ENCODE measurements at places on chromosomes 12 and 14.

- no peak for DNase-seq
Observed at GRCh38 chr12:71085575-71085974, 72.2 kb downstream of the TSPAN8 start.

DNA sequence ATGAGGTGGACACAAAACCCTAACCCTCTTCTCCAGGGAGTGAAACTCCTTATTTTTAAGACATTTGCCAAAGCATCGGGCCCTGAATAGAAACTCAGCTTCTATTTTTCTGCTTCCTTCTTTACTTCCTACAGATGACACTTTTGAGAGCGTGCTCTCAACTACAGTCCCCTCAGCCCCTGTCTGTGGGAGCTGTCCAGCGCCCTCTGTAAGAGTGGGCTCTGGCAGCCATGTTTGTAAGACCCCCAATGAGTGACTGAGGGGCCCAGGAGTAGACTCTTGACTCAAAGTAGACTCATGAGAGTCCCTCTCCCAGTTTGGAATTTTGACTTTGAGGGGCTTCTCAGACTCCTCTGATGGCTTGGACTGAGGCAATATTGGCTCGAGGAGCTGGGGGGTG, 25.5 kb upstream of the BATF start:
- DNase-seq: no peak

DNA sequence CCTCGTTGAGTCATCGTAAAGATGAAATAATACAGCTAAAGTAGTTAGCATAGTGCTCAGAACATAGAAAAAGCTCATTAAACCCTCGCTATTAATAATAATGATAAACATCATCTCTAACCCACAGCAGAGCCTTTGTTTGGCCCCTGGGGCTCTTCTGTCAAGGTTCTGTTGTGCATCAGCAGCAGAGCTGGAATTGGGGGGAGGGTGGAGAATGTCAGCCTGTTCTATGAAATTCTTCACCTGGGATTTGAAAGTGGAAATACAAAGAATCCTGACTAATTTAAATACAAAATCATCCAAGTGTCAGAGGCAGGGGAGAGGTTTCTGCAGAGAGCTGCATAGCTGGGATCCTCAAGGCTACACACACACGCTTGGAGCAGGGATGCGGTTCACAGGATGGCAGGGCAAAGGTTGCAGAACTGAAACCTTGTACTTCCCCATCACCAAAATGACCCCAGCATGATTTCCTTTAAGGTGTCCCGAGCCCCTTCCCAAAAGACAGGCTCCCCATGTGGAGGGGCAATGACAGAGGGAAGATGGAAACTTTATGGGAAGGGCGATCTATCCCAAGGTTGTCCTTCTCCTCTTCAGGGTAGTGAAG, 71.8 kb downstream of the DAD1 start:
- no peak for DNase-seq

DNA sequence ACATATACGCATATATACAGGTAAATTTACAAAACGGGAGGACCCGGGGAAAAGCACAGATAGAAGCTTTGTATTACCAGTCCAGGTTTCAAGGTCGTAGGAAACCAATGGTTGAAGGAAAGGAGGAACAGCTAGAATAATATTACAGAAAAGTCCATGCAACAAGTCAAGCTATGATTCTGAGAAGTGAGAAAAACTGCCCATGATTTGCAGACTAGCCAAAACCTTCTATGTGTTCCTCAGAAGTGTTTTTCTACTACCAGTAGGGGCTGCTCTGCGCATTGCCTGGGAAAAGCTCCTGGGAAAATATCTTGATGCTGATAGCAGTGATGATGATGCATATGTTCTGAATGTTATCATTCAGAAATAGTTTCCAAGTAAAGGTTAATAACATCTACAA, 2.2 kb downstream of the PDZRN4 start:
- no peak for DNase-seq

GRCh38 chr12:89311703-89312293, 40.5 kb downstream of the DUSP6 start:
- DNase-seq: no peak

DNA sequence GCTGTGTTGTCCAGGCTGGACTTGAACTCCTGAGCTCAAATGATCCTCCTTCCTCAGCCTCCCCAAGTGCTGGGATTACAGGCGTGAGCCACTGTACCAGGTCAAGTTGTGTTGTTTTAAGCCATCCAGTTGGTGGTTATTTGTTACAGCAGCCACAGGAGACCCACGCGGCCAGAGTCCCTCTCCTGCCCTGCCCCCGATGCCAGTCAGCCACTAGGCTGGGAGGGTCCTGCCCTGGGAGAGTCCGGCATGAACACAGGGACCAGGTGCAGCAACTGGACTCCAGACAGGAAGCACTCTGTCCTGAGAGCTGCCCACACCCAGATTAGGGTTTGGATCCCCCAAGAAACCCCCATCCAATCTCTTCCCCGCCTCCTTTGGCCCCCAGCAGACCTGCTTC, 44.1 kb upstream of the FZD10 start:
- no peak for DNase-seq

DNA sequence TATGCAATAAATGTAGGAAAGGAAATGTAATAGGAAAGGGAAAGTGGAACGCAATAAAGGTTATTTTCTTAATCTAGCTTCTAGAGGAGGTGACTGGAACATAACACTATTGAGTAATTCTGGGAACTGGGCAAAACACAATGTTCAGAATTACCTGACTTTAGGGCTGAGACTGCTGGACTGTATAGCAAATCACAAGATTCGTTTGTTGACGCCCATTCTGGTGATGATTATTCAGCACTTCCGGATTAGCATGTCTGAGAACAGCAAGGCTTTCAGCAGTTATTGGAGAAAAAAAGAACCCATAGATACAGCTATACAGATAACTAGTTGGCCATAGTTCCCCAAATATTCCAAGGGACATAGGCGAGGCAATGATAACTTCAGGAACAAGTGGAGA, 2.3 kb upstream of the KLRD1 start:
- DNase-seq: no peak

All from stimulated activated CD8-positive, alpha-beta memory T cell treated with anti-CD3 and anti-CD28 coated beads, Interleukin-2, amount 100 ng/mL, for 48 hours (primary cell).